ENCODE measurements at places on chromosomes 12 and 14.

- no peak for DNase-seq
Observed at GRCh38 chr12:56571121-56571520, 49.5 kb downstream of the RBMS2 start.

DNA sequence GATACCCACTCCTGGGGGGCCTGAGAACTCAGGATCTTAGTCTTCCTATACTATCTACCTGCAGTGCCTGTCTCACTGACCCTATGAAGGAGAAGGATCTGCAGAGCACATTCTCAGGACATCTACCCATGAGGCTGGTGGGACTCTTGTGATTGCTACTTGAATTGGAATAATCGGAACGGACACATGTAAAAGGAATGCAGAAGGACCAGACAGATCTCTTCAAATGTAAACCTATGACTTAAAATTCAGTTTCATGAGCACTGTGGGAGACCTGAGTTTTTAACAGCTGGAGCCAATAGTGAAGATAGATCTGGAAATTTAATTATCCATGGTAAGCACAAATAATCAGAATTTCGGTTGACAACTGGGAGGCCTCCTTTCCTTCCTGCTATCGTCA lies 35.2 kb upstream of the CPSF6 start:
- no peak for DNase-seq

GRCh38 chr14:44370727-44371126 lies 136.4 kb downstream of the FSCB start:
- no peak for DNase-seq

DNA sequence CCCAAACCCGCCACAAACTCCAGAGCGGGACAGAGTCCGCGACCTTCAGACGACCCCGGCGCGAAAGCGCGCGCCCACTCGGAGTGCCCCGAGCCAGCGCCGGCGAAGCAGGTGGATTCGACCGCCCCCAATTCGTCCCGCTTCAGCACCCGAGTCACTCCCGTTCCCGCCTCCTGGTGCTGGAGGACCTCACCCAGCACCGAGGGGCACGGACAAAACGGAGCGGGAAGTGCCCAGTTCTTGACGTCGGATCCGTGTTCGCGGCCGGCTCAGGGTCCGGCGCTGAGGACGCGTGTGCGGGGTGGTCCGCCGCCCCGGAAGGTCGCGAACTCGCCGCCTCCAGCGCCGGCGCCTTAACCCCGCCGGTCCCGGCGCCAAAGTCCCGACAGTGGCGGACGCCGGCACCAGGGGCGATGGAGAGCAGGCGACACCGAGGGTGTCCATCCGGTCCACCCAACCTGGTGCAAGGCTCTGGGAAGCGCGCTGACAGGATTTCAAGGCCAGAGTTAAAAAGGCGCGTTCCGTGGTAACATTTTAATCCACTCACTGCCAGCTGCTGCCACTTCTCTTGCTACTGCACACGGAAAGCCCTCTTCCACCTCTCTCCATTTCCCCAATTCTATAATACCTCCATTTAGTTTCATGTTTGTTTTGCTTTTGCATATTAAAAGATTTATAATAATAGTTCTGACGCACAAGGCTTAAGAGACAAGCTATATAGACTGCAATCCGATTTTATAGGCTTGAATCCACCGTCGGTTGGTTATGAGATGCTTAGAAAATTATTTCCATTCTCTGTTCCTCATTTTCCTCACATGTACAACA lies 240.0 kb upstream of the CPNE8 start:
- peak; percentile 75 for DNase-seq

- no peak for DNase-seq
Observed at GRCh38 chr14:64566651-64567122, 16.9 kb downstream of the PPP1R36 start.

GRCh38 chr12:53424626-53425514 lies 1.2 kb downstream of the AMHR2 start:
- no peak for DNase-seq

- DNase-seq, result no peak
Observed at GRCh38 chr12:59699421-59700152, 103.8 kb downstream of the SLC16A7 start.

DNA sequence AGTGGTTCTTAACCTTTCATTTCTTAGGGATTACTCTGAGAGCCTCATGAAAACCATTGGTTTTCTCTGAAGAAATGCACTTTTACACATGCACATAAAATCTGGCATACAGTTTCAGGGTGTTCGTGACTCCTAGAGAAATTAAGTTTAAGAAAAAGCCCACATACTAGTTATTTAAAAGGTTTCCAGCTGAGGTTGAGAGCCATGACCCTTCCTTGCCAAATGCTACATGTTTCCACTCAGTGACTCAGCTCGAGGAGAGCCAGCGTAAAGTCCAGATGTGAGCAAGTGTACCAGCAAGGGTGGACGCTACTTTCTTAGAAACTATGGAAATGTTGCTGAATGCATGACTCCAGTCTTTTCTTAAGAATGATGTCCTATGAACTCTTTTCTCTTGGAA lies 42.7 kb upstream of the FLRT2 start:
- DNase-seq, result no peak

- no peak for DNase-seq
Observed at GRCh38 chr12:76836633-76837032, 42.2 kb downstream of the CSRP2 start.

- no peak for DNase-seq
Observed at GRCh38 chr14:90905531-90905930, 89.3 kb upstream of the TTC7B start.

GRCh38 chr12:91373086-91373485 lies 190.5 kb upstream of the DCN start:
- no peak for DNase-seq

- DNase-seq, result peak; percentile 67
Observed at GRCh38 chr14:53151523-53152183, 1.5 kb downstream of the DDHD1 start.

- DNase-seq, result no peak
Observed at GRCh38 chr12:65534238-65534841, 255.9 kb downstream of the MSRB3 start.

- DNase-seq, result no peak
Observed at GRCh38 chr14:100408350-100409002, 85.3 kb downstream of the SLC25A47 start.

GRCh38 chr12:89567691-89568239 lies 41.9 kb upstream of the POC1B start:
- DNase-seq, result no peak

DNA sequence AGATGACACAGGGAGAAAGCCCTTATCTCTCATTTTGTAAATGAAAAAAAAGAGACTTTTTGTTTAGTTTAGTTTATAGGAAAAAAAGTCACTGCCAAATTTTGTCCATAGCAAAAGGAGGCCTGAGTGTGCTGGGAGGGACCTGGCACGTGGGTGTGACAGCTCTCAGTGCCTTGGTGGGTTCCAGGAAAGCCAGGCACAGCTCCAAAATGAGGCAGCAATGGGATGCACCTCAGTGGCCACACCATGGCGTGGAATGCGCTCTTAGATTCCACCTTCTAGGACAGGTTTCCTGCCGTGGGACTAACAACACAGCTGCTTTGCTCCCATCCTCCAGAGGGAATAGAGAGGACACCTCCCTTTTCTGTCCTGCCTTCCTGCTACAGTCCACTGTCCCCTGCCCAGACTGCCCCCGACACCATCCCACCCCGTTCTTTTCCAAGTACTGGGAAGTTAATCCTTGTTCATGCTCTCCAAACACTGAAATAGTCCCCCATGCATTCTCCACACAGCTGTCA lies 207.6 kb downstream of the EMP1 start:
- no peak for DNase-seq

- DNase-seq, result no peak
Observed at GRCh38 chr14:23644919-23645336, 8.8 kb downstream of the DHRS2 start.

DNA sequence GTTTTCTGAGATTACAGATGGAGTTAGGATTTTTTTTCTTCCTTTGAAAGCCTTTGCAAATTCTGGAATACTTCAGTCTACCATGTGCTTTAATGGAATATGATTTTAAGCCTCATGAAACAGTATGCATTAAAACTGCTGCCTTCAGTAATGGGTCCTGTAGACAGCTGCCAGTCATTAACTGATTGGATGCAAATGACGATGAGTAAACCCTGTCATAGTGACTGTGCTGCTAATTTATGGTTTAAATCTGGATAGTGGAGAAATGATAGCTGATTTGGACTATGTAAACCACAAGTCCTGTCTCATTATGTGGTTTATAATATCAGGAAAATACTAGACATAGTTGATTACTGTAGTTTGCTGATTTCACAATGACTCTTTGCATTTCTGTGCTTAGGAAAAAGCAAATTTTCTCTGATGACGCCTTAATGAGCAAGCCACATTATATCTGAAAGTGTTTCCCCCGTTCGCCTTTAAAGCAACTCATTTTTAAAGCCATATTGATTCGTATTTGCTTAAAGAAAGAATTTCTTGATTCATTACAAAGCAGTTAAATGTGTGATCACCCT lies 217.6 kb downstream of the TMTC2 start:
- DNase-seq, result no peak

GRCh38 chr14:35368139-35368460 lies 36.4 kb downstream of the NFKBIA start:
- no peak for DNase-seq

DNA sequence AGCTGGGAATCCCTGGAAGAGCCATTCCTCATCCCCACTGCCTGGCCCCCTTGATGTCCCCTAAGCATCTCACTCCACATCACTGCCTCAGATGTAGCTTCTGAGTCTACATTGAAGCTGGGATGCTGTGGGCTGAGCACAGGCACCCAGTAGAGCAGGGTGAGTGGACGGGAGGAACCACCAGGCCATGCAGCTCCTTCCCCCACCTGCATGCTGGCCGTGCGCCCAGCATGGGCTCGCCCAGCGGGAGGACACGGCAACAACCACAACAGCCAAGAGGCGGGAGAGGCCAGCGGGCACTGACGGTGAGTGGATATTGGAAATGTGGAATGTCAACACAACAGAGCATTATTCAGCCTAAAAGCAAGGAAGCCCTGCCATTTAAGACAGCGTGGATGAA lies 310.9 kb downstream of the ADGRD1 start:
- no peak for DNase-seq

GRCh38 chr14:70086685-70087379 lies 101.9 kb downstream of the SLC8A3 start:
- DNase-seq, result peak; percentile 17

Data from activated CD4-positive, alpha-beta T cell treated with anti-CD3 and anti-CD28 coated beads for 48 hours (primary cell).